Pancreas (tissue), 10 donors: ENCODE measurements at places on chromosomes 3 and 15.

DNA sequence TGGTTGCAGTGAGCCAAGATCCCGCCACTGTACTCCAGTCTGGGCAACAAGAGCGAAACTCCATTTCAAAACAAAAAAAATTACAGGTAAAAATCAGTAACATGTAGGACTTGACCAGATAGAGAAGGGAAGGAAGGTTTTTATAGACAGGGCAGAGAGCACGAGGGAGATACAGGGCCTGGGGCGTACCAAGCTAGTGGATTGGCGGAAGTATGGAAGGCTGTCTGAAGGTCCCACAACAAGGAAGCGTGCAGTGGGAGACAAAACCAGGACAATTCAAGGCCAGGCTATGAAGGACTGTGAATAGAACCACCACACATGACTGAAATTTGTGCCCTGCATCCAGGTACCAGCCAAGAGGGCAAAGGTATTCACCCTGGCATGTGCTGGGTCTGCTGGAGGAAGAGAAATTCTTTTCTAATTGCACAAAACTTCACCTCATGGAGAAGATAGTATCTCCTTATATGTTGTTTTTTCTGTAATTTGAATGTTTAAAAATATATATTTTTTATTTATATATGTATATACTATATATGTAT, 33.0 kb upstream of the BCL2A1 start:
- DNase-seq, result no peak

- DNase-seq, result no peak
Measured at GRCh38 chr3:98787181-98787580, 24.0 kb downstream of the ST3GAL6 start.

DNA sequence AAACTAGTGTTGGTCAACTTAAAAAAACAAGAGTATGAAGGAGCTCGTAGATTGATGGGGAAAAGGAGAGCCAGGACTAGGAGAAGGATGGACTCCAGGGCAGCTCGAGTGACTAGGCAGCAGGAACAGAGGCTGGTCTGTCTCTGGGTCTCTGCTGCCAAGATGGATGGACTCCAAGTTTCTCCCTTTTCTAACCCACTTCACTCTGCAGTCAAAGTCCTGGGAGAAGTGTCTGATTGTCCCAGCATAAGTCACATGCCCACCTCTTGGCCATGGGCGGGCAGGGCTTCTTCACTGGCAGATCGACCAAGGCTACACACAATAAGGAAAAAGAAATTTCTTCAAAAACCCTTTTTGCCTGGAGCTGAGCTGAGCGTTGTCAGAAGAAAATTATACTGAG, 9.2 kb upstream of the EPB42 start:
- no peak for DNase-seq

DNA sequence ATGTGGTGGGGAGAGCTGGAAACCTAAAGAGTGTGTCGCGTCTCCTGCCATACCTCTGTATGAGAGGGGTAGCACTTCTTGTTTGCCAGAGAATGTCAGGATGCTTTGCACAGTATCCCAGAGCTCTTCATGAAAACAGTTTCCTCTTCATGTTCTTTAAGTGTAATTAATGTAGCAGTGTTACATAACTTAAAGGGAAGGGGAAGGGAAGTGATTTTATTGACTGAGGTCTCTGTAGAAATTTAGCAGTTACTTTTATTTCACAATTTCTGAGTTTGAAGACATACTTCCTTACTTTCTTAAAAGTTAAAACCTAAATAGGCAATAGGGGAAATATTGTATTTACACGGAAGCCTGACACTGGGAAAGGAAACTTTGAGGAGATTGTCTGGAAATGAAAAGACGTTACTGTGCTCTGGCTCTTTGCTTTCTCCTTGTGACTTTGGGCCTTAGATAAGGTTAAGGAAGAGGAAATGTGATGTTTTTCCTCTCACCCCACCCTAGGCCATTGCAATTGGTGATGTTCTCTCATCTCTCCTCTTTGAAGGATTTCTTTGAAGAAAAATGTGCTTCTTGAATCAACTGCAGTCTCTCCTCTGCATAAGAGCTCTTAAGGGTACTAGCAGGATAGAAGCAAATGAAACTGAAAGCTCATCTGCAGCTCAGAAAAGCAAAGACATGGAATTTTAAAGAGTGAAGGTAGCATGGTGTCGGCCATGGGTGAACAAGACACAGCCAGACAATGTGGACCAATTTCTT, 6.0 kb downstream of the NXPE3 start:
- DNase-seq, result no peak

DNA sequence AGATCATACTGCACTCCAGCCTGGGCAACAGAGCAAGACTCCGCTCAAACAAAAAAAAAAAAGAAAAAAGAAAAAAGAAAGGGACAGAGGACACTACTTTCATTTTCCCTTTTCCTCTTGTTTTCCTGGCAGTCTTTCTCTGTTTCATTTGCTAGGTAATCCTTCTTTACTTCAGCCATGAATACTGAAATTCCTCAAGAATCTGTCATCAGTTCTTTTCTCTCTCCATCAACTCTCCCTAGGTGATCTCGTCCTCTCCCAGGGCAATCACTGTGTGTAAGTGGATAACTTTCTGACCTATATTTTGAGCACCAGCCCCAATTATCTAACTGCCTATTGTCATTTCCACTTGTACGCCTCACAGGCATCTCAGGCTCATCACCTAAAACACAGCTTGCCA, 51.5 kb downstream of the TTC23 start:
- no peak for DNase-seq
